T-helper 22 cell (primary cell): ENCODE measurements at places on chromosomes 5 and 9.

- no peak for DNase-seq
Observed at GRCh38 chr5:33310451-33310850, 130.3 kb upstream of the TARS1 start.

GRCh38 chr9:85478847-85479246 is 262.9 kb downstream of the AGTPBP1 start:
- no peak for DNase-seq

DNA sequence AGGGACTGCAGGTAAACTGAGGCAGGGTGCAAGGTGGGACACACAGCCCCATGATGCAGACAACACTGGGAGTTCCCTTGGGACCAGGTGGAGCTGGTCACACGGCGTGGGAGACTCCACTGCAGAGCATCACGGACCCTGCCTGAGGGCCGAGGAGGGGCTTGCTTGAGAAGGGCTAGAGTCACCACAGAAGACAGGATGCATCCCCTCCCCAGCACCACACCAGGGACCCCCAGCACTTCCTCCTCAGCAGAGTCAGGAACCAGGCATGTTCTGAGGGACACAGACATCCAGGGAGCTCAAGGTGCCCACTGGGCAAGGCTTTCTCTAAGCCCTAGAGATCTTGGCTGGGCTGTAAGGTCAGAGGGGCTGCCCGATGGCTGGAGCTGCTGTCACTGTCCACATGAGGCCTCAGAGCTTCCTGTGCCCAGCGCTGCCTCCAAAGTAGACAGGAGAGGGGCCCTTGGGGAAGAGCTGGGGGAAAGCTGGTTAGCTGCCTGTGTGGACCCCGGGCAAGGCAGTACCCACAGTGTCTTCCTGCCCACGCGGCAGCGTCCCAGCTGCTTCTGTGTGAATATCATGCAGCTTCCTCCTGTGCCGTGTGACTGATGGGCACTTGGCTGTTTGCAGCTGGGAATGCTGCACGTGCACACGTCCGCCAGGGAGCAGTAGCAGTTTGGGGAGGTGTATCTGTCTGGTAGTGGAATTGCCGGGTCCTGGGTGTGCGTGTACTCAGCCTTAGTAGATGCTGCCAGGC is 176.6 kb downstream of the CACNA1B start:
- no peak for DNase-seq

GRCh38 chr5:56259002-56259511 is 25.9 kb upstream of the ANKRD55 start:
- no peak for DNase-seq

DNA sequence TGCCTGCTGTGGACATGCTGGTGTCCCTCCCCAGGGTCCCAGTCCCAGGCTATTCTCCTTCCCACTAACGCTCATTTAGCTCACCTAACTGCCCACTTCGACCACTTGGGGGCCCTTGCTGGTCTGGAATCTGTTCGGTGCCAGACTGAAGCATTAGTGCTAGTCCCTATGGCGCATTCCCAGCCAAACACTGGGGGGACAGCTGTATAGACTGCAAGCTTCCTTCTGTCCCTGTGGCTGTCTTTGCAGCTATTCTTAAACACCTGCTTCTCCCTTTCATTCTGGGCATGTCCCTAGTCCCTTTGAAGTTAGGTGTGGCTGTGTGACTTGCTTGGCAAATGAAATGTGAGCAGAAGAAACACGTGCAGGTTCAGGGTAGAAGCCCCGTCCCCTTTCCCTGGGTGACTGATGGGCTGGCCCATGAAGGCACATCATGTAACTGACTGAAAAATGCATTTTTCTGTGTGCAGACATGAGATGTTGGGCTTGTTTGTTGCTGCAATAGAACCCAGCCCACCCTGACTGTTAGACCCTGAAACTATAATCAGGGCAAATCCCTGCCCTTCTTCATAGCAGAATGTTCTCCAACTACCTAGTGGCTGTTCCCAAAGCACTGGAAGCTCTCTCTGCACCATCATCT is 134.4 kb downstream of the BARX1 start:
- no peak for DNase-seq

GRCh38 chr5:67643536-67643935 is 446.9 kb upstream of the CD180 start:
- no peak for DNase-seq

GRCh38 chr5:149152317-149152746 is 11.0 kb downstream of the ABLIM3 start:
- no peak for DNase-seq

DNA sequence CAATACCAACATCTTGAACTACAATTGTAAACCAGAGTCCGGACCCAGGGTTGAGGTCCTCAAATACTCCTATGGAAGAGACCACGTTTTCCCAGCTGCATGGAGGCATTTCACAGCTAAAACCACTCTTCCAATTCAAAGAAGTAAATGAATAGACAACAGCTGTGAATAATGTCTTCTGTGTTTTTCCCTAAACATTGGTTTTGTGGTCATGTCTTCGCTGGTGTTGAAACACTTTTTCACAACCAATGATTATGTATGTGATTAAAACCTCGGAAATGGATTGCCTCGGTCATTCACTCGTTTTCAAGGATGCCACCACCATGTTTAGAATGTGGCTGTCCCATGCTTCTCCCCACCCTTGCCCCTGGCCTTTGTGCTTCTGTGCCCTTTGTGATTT is 9.4 kb upstream of the TENT4A start:
- no peak for DNase-seq

- no peak for DNase-seq
Observed at GRCh38 chr5:22465616-22466015, 387.5 kb downstream of the CDH12 start.

DNA sequence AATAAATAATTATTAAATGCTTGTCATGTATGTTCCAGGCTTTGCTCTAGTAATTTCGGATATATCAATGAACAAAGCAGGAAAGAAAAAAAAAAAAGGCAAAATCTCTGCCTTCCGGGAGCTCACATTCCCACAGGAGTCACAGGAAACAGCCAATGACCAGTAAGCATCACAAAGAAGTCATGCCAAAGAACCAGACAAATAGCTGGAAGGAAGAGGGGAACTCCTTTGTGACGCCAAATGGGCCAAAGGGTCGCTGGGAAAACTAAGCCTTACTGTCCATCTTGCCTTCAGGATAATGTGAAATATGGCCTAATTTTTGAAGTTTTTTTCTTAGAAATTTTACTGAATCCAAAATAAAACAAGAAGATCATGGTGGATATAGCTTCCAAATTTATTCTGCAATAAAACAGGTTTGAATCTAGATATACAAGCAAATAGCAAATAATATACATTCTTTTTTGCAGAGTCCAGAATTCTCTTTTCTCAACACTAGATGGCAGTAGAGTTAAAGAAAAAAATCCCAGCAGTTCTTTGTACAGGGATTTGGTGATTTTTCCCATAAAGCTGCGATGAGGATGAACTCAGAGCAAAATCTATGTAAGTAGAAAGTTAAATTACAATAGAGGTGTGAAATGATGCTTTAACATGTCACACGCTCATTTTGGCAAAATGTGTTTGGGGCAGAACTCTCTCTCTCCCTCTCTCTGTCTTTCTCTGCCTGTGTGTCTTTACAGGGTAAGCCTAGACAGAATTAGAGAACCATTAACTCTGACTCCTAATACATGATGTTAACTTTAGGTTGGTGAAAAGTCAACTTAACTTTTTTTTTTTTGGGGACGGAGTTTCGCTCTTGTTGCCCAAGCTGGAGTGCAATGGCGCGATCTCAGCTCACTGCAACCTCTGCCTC is 60.0 kb upstream of the TUT7 start:
- no peak for DNase-seq

GRCh38 chr9:34710023-34710422 is at the start of gene CCL21:
TSS of gene CCL21 (minus strand) at chr9:34710136. CDS start at chr9:34710066, 70 bp downstream.
- DNase-seq: no peak

DNA sequence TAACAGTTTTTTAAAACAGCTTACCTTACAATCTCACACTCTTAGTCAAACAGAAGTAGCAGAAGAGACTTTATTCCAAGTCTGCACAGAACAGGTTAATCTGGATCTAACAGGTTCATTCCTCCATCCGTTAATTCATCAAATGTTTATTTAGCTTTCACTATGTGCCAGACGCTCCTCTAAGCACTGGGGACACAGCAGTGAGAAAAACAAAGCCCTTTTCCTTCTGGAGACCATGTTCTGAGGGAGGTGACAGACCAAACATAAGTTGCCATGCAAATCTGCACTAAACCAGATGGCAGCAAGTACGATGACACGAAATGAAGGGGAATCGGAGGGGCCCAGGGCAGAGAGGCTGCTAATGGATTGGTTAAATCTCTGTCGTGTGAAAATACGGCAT is 17.1 kb upstream of the GLIPR2 start:
- no peak for DNase-seq

GRCh38 chr5:31161781-31162181 is 31.7 kb upstream of the CDH6 start:
- no peak for DNase-seq

GRCh38 chr5:122713041-122713440 is 61.8 kb upstream of the SNX2 start:
- no peak for DNase-seq

GRCh38 chr9:109600142-109600541 is 102.0 kb upstream of the PTPN3 start:
- DNase-seq: no peak

DNA sequence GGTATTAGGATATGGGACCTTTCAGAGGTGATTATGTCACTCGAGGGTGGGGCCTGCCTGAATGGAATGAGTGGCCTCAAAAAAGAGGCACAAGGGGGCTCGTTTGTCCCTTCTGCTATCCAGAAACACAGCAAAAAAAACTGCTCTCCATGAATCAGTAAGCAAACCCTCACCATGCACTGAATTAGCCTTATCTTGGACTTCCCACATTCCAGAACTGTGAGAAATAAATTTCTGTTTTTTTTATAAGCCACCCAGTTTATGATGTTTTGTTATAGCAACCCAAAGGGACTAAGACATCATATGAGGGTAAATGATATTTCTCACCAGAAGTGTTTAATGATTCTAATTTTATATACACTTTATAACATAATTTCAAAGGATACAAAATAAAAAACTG is 476.6 kb upstream of the EDIL3 start:
- DNase-seq: no peak

- no peak for DNase-seq
Observed at GRCh38 chr9:126862104-126862761, 1.8 kb downstream of the ZBTB34 start.

GRCh38 chr5:4042311-4042710 is 446.7 kb downstream of the IRX1 start:
- DNase-seq: no peak

- no peak for DNase-seq
Observed at GRCh38 chr5:139776861-139777260, 18.7 kb upstream of the PSD2 start.

- no peak for DNase-seq
Observed at GRCh38 chr9:17775656-17776055, 196.8 kb downstream of the SH3GL2 start.

- no peak for DNase-seq
Observed at GRCh38 chr5:137366526-137366925, 132.6 kb downstream of the SPOCK1 start.

DNA sequence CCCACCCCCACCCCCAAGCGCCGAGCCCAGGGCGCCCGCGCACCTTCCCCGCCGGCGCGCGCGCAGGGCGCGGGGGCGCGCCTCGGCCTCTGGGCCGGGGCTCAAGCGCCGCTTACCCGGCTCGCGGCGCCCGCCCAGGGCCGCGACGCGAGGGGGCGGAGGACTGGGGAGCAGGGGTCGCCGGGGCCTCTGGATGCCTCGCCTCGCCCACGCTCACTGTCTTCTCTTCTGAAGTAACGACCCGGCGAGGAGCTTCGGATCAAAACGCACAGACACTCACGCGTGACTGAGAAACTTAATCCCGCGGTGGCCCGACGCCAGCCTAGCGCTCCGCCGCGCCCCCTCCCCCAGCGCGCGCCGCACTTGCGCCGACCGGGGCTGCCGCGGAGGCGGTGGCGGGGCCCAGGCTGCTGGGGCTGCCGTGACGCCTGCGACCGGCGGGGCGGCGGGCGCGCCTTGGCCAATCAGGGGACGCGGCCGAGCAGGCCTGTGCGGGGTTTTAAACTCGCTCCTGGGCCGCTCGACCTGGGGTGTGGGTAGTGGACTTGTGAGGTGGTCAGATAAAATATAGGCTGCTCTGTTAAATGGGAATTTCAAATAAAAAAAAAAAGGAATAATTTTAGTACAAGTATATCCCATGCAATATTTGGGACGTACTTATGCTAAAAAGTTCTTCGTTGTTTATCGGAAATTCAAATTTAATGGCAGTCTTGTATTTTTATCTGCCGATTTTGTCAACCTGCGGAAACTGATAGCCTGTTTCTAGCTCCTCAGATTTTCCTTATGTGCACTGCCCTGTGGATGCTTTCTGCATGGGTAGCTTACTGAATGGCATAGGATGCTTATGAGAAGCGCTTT is at the start of gene MPDZ:
MPDZ (minus strand) TSS at position 409 of the 858 bp plus-strand sequence. CDS start 29,377 bp downstream, outside the sequence.
- no peak for DNase-seq

- no peak for DNase-seq
Observed at GRCh38 chr9:84808416-84808815, 138.9 kb downstream of the NTRK2 start.

GRCh38 chr9:125393426-125393825 is 131.8 kb downstream of the GAPVD1 start:
- DNase-seq: no peak

DNA sequence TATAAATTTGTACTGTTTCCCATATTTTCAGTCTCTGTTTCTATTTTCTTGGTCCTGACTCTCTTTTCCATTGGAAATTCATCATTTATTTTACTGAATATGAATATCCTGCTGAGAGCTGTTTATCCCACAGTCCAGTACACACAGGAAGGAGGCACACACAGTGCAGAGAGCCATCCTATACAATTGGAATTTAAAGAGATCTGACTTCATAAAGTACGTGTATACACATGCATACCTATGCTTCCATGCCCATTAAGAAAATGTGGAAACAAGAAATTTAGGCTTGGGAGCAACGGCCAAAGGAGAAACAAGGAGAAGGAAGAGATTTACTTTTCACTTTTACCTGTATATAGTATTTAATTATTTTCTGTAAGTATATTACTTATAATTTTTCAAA is 99.2 kb downstream of the NFIB start:
- DNase-seq: no peak

GRCh38 chr9:113522858-113523257 is 59.3 kb downstream of the RGS3 start:
- no peak for DNase-seq

- DNase-seq: no peak
Observed at GRCh38 chr5:6820851-6821479, 107.7 kb downstream of the TENT4A start.
